ENCODE measurements at places on chromosomes 12 and 14.

DNA sequence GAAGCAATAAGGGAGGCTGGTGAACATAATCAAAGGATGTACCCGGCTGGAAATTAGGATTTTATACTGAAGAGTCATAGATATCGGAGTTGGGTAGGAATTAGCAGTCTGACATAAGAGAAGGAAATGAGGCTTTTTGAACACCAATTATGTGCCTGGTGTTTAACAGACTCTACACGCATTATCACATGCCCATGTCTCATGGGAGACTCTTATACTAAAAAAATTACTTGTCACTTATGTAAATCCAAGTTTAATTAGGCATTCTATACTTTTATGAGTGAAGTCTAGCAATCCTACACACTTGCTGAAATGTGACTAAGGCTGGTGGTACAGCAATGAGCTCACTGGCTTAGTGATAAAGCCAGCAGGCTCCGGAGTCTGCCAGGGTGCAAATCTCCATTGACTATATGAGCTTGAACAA lies 93.5 kb downstream of the NUAK1 start:
- DNase-seq, result no peak

DNA sequence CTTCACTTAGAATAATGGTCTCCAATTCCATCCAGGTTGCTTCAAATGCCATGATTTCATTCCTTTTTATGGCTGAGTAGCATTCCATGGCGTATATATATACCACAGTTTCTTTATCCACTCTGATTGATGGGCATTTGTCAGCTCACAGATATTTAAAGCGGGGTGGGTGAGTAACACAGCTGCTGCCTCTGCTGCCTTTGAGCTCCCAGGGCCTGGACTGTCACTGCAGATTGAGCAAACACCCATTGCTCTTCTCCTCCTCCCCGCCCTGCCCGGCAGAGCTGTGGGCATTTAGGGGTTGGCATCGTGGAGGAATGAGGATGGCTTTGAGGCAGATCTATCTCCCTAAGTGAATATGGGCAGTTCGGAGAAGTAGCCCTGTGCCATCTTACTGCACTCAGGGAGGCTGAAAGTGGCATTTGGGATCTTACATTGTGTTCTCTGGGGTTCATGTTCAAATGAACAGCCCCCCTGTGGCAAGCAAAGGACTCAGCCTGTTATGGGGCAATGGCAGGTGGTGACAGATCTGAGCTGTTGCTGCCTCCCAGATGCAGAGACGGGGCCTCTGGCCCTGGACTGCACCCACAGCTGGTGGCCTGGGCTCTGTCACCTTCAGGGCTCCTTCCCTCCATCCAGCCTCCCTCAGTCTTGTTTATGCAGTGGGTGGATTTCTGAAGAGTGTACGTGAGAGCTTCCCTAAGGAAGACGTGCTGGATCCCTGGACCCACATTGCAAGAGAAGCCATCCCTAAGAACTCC lies 4.9 kb downstream of the RFLNA start:
- DNase-seq, result no peak

DNA sequence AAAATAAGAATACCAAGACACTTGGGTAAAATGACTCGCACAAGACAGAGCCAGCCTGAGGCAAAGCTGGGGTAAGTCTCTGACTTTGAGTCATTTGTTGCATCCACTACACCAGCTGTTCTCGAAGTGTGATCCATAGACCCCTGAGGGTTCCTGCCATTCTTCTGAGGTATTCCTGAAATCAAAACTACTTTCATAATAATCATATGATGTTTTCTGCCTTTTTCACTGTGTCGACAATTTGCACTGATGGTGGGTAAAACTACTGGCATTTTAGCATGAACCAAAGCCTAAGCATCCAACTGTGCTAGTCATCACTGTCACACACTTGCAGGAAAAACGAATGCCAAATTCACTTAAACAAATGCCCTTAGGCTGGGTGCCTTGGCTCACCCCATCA lies 135.5 kb upstream of the FUT8 start:
- no peak for DNase-seq

DNA sequence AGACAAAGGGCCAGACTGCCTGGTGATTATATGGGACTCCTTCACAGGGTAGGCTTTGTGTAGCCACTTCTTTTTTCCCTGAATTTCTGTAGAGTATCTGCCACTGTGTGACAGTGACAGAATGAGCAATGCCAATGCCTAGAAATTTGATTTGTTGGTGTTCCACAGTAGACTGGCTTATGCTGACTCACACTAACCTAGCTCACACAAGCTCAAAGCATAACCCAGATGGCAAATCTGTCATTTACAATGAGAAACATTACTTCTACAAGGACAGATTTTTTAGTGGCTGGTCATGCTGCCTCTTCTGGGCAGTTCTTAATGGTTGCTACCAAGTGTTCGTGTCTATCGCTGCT lies 15.9 kb downstream of the CFAP251 start:
- DNase-seq, result no peak

- peak; percentile 82 for DNase-seq
Measured at GRCh38 chr14:92748259-92749016, at the start of gene LGMN. Gene LGMN (minus strand): TSS chr14:92748627. CDS start chr14:92732786, 15,841 bp downstream.

- no peak for DNase-seq
Measured at GRCh38 chr14:58736606-58737005, 98.8 kb downstream of the DACT1 start.

- DNase-seq, result no peak
Measured at GRCh38 chr14:75234173-75235115, 44.2 kb upstream of the FOS start.

GRCh38 chr12:130438711-130439110 lies 101.0 kb downstream of the PIWIL1 start:
- no peak for DNase-seq

DNA sequence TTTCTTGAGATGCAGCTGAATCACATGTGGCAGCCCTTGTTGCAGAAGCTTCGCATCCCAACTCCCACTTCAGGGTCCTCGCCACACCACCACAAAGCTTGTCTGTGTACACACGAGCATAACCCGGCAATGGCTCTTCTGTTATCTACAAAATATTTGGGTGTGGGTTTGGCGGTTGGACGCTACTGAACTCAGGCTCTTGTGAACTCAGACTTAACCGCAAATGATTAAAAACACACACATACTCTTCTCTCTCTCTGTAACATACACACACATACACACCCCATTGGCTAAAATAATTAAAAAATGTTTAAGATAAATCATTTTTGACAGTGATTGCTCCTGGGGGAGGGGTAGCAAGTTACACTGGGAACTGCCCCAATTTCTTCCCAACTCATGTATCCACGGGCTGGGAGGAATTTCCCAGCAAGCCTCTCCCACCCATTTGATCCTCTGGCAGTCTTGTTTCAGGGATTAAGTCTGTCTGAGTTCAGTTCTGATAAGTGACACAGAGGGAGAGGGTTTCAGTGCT lies 63.7 kb upstream of the MANSC4 start:
- DNase-seq, result no peak

DNA sequence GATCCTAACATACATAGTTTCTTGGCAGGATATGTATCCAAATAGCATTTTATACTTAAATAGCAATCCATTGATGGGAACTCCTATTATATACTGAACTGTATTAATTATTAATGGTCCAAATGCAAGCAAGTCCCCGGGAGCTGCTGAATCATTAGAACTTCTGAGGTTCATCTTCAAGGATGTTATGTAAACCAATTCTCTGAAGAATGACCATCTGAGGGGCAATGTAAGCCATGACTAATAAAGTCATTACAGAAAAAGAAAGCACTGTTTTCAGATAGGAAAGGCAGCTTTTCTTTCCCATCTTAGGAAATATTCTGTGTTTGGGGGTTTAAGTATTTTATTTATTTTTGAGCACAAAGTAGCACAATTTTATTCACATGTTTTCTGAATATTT lies 166.1 kb upstream of the SLC16A7 start:
- no peak for DNase-seq

- DNase-seq, result no peak
Measured at GRCh38 chr14:104201063-104201462, 62.7 kb downstream of the KIF26A start.

DNA sequence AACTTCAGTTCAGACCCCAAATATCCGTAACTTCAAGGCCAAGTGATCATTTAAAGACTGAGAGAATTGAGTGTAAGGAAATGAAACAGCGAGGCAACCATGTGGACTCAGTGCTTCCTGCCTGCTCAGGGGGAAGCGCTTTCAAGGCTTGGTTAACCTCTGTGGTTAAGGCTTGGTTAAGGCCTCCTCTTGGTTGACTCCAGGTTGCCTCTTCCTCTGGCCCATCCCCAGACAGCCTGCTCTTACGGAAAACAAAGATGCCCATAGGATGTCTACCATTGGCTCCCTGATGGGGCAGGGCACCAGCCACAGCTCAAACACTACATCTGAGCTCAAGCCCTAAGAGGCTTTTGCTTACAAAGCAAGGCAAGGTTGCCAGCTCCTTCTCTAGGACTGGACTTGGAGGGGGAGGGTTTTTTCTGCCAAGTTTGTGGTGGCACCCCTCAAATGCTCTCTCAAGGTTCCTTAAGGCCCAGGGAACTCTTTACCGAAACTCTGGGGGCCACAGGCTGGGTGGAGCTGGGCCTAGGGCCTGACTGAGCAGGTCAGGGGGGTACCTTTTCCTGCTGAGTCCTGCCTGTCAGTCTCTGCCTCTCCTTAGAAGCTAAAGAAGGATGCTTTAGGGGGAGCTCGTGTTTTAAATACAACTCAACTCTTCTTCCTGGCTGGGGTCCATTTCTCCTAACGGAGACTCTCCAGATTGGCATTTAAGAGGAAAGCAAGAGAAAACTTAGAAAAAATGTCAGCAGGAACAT lies 13.7 kb downstream of the COL2A1 start:
- DNase-seq, result peak; percentile 35

- DNase-seq, result no peak
Measured at GRCh38 chr14:76584271-76584702, 177.0 kb upstream of the VASH1 start.

DNA sequence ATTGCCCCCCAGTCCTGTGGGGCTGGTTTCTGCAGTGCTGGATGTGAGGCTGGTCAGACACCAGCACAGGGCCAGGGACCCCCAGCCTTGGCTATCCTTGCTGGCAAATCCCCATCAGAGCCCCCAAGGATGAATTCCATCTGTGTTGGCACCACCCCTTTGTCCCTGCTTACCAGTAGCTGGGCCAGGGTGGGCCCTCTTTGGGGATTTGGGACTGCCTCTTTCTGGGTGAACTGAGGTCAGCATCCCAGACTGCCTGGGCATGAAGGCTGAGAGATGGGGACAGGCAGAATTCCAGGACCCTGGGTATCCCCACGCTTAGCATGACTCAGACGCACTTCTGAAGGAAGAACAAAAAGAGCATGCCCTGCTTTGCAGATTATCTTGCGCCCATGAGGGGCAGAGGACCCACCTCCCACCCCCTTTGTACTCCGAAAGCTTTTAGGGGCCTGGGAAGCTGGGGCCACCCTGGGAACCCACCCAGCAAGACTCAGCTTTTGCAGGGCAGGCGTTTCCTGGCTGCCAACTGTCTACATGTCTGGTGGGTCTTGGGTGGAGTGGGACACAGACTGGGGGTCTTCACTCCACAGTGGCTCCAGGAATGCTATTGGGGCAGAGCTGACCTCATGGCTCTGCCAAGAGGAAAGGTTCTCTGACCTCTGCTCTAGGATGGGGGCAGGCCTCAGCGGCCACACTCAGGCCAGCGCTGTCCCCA lies 26.8 kb downstream of the RFLNA start:
- DNase-seq, result no peak

- DNase-seq, result no peak
Measured at GRCh38 chr14:58332561-58332960, 34.2 kb downstream of the ARID4A start.

GRCh38 chr14:51620056-51620455 lies 31.7 kb upstream of the FRMD6 start:
- DNase-seq, result no peak

DNA sequence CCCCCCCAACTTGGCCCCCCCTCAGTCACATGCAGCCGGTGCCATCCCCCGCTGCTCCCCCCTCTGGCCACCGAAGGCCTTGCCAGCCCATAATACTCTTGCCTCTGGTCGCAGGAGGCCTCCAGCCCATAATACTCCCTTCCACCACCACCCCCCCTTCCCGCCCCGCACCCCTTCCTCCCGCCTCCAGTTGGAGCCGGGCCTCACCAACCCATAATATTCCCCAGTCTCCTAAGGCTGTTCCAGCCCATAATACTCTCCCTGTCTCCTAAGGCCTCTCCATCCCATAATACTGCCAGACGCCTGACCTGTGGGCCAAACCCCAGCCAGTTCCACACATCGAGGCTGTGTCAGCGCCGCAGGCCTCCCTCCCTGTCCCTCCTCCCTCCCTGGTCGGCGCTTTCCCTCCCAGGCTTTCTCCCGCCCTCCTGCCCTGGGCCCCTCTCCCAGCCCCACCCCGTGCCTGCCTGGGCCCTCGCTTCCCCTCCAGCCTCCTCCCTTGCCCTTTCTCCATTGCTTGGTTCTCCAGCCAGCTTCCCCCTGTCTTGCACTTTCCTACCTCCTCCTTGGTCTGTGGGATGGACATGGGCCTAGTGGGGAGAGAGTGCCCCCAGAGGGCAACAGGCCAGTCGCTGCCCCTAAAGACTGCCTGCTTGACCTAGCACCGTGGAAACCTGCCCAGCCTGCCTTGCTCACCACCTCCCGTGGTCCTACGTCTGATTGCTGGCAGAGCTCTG lies 6.8 kb upstream of the CHD4 start:
- peak; percentile 20 for DNase-seq

DNA sequence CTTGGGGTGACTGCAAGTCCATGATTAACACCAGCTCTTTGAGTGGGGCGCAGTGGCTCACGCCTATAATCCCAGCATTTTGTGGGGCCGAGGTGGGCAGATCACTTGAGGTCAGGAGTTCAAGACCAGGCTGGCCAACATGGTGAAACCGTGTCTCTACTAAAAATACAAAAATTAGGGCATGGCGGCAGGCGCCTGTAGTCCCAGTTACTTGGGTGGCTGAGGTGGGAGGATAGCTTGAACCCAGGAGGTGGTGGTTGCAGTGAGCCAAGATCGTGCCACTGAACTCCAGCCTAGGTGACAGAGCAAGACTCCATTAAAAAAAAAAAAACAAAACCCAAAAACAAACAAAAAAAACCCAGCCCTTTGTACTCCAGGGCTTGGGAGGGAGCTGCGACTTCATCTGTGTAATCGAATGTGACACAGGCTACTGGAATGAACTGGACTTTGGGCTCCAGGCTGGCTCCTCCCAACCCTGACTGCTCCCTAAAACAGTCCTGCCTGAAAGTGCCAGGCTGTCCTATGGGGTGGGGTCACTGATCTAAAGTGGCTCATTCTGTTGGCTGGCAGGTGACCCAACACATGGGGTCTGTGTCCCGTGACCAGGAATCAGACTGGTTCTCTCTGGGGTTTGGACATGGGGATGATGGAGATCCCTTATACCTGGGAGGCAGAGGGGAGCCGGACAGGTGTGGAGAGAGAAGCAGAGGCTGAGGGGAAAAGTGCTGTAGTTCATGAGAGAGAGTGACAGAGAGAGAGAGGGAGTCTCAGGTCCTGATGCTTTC lies 9.3 kb upstream of the C12orf43 start:
- no peak for DNase-seq

GRCh38 chr12:25376407-25376806 lies 125.7 kb upstream of the KRAS start:
- no peak for DNase-seq

- no peak for DNase-seq
Measured at GRCh38 chr12:99005601-99006000, 360.5 kb downstream of the APAF1 start.

DNA sequence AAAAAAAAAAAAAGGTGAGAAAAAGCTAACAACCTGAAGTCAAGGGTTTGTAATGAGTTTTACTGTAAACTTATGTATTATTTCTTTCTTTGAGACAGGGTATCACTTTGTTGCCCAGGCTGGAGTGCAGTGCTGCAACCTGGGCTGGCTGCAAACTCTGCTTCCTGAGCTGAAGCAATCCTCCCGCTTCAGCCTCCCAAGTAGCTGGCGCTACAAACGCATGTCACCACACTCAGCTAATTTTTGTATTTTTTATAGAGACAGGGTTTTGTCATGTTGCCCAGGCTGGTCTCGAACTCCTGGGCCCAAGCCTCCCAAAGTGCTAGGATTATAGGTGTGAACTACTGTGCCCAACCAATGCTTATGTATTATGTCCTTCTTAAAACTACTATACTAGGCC lies 9.2 kb downstream of the ATF7 start:
- DNase-seq, result no peak
